NCI-H187 treated with DMSO at 0.1 percent for 48 hours (cell line): ENCODE measurements at places on chromosomes 16 and 17.

GRCh38 chr17:47791025-47791424 lies 30.6 kb downstream of the OSBPL7 start:
- no peak for DNase-seq

- peak; percentile 56 for DNase-seq
Measured at GRCh38 chr16:87733190-87733589, 32.6 kb downstream of the KLHDC4 start.

GRCh38 chr17:40517286-40517662 lies 15.9 kb upstream of the TNS4 start:
- DNase-seq = no peak

DNA sequence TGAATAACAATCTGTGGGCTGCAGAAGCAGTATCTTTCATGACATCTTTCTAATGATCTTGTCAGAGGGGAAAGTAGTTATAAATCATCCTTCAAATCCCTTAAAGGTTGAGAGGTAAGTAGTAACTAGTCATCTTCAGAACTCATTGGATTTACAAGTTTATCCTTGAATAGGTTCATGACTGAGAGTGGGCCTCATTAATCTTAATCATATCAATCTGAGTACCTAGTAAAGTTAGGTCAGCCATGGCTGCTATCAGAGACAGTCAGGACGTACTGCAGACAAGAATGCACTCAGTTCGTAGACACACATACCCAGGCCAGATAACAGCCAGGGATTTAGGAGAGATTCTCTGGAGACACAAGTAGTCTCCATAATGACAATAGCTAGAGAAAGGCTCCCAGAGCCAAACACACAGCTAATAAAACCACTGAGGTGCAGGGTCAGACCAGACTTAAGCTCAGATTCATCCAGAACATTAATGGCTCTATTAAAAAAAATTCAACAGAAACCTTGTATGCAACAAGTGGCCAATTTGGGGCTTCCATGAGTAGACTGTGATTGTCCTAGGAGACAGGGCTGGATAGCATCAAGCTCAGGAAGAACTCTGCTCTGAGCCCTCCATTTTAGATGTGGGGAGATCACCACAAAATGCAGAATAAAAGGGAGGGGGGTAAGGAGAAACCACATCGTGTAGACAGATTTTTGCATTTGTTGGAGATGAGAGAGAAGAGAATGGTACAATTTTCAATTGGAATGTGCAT lies 65.8 kb downstream of the TBX4 start:
- DNase-seq = no peak

- no peak for DNase-seq
Measured at GRCh38 chr17:52287611-52288010, 129.1 kb upstream of the CA10 start.

- DNase-seq = no peak
Measured at GRCh38 chr16:48160575-48160974, 4.8 kb upstream of the ABCC12 start.

GRCh38 chr16:50273888-50274325 lies 7.6 kb downstream of the ADCY7 start:
- DNase-seq = no peak

- DNase-seq = no peak
Measured at GRCh38 chr17:35087731-35088355, 24.3 kb upstream of the RFFL start.

- no peak for DNase-seq
Measured at GRCh38 chr17:78500806-78501205, 76.4 kb downstream of the DNAH17 start.

- no peak for DNase-seq
Measured at GRCh38 chr17:13003927-13004326, 13.9 kb downstream of the ELAC2 start.

GRCh38 chr16:57915811-57916488 lies 55.0 kb downstream of the CNGB1 start:
- no peak for DNase-seq

- no peak for DNase-seq
Measured at GRCh38 chr16:6846452-6846851, 486.2 kb upstream of the RBFOX1 start.

- DNase-seq = no peak
Measured at GRCh38 chr17:62994931-62995330, 28.9 kb downstream of the TANC2 start.

DNA sequence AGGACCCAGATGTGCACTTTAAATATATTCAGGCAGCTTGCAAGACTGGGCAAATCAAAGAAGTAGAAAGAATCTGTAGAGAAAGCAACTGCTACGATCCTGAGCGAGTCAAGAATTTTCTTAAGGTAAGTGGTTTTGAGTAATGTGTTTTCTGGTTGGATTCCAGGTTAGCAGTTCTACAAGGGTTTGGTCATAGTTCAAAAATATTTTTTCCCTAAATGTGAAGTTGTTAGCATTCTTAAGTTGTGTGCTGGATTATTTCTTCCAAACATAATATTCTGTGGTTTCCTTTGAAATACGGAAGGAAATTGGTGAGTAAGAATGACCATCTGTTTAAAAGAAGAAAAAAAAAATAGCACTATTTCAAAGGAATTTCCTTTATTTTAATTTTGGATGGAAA lies 38.4 kb downstream of the PTRH2 start:
- no peak for DNase-seq

DNA sequence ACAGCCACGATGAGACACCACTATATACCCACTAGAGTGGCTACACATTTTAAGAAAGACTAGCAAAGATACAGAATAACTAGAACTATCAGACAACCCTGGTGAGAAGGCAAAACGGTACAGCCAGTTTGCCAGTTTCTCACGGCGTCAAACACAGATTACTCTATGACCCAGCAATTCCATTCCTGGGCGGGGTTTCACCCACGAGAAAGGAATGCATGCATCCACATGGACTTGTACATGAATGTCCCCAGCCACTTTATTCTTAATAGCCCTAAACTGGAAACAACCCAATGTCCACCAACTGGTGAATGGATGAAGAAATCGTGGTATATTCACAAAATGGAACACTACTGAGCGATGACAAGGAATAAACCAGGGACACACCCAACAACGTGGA lies 74.5 kb downstream of the MYH10 start:
- DNase-seq = no peak

GRCh38 chr17:11326492-11326891 lies 85.5 kb downstream of the SHISA6 start:
- no peak for DNase-seq

DNA sequence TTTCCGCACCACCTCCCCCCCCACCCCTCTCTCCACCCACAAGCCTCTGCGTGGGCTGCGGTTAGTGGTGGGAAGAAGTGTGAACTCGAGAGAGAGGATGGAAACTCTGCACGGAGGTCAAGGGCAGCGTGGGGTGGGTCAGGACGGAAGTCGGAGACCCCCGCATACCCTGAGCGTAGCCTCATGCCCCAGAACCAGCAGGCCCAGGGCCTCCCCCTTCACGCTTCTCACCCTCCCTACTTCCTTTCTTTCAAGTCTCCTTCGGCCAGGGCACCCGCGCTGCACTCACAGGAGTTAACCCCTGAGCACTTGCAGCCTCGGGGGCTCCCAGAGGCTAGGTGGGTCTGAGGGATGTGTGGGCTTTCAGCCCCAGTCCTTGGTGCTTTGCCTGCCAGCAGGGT lies 9.2 kb downstream of the TBKBP1 start:
- DNase-seq = no peak

DNA sequence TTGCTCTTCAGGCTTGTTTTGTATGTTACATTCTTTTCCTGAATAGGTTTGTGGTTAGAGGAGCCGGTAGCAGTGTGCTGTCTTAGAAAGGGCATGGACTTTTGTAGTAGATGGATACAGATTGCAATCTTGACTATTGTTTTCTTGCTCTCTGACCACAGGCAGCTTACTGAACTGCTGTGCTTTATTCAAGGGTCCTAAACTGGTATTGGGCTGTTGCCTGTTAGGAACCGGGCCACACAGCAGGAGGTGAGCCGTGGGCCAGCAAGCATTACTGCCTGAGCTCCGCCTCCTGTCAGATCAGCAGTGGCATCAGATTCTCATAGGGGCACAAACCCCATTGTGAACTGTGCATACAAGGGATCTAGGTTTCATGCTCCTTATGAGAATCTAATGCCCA lies 373.9 kb downstream of the CPPED1 start:
- DNase-seq = no peak

DNA sequence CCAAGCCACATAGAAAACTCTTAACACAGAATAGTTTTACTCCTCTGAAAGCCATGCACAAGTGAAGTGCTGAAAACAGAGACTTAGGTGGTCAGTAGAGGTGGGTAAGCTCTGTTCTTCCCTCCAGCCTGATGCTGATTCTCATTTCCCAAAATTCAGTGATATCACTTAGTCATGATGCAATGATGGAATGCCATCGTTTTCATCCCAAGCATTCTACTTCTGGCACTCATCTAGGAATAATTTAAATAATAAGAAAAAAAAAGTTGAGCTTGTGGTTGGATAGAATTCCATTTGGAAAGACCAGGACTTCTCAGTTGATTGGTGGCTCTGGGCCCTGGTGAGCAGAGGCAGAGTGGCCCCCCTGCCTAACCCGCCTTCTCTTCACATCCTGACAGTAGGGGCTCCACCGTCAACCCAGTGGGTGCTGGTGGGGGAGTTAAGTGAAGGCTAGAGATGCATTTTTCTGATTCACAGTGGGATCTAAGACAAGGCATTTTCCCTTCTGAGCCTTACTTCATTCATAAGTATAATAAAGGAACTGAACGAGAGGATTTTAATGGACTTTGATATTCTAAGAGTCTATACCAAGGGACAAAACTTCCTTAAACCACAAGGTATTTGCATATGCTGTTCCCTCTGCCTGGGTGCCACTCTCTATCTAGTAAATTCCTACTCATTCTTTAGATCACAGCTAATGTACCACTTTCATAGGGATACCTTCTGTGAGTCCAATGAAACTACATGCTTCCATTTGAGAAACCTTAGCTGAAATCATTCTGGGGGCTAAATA lies 310.3 kb upstream of the DYNLRB2 start:
- no peak for DNase-seq

DNA sequence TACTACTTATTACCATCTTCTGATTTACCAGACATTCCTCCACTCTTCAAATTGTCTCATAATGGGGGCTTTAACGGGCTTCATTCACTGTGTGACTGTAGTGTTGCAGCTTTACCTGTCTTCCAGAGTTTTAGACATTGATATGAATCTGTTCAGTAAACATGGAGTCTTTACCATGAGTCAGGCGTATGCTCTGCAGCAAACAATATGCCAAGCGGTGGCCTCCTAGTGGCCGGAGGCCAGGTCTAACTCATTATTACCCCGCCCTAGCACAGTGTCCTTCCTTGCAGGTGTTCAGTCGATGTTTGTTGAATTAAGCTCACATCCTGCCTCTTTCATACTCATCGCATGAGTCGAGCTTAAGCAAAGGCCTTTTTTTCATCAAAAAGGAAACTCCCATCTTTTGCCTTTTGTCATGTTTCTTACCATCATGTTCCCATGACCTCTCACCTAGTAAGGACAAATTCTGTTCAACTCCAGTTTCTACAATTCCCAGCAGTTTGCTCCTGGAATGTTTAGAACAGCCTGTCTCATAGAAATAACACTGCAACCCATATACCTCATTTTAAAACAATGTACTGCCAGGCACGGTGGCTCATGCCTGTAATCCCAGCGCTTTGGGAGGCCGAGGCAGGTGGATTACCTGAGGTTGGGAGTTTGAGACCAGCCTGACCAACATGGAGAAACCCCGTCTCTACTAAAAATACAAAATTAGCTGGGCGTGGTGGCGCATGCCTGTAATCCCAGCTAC lies 39.4 kb downstream of the TUBD1 start:
- DNase-seq = no peak

DNA sequence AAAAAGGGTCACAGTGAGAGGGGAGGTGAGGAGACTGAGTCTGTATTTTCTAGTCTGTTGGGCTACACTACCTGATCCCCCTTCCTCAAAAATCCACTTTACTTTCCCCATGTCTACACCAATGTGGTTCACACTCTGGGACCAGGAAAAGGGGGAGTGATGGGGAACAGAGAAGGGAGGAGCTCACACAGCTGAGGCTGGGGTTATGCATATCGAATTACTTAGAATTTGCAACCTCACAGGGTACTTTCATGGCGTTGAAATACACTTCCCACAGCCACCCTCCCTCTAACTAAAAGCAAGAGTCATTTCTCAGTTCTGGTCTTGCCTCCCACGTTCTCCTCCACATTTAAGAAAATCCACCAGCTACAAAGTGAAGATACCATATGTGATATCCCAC lies 14.1 kb downstream of the MAPT start:
- DNase-seq = no peak

- no peak for DNase-seq
Measured at GRCh38 chr17:30369995-30370394, 8.7 kb upstream of the CPD start.
